ENCODE measurements at places on chromosomes 11 and 22.

GRCh38 chr11:60145677-60146076 lies 37.2 kb downstream of the MS4A6A start:
- peak; percentile 33 for DNase-seq

GRCh38 chr11:85748455-85748891 lies 62.5 kb downstream of the SYTL2 start:
- DNase-seq: no peak

GRCh38 chr11:120740380-120740779 lies 228.8 kb downstream of the GRIK4 start:
- no peak for DNase-seq

- peak; percentile 5 for DNase-seq
Measured at GRCh38 chr11:27281740-27282590, 81.0 kb downstream of the CCDC34 start.

DNA sequence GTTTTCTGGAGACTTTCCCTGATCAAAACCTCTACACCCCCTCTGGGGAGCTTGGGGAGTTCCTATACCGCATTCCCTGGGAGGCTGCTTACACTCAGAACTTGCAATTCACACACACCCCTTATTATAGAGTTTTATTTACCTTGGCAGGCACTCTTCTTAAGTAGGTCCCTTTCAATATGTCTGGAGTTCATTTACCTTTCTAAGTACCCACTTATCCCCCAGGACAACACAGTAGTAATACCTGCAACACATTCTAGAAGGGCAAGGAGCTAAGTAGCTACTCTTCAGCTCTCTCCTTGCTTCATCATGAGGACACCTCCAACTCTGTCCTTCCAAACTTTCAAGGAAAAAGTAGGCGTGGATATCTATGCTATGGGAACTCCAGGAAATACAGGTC lies 127.8 kb upstream of the ANO3 start:
- DNase-seq: no peak

DNA sequence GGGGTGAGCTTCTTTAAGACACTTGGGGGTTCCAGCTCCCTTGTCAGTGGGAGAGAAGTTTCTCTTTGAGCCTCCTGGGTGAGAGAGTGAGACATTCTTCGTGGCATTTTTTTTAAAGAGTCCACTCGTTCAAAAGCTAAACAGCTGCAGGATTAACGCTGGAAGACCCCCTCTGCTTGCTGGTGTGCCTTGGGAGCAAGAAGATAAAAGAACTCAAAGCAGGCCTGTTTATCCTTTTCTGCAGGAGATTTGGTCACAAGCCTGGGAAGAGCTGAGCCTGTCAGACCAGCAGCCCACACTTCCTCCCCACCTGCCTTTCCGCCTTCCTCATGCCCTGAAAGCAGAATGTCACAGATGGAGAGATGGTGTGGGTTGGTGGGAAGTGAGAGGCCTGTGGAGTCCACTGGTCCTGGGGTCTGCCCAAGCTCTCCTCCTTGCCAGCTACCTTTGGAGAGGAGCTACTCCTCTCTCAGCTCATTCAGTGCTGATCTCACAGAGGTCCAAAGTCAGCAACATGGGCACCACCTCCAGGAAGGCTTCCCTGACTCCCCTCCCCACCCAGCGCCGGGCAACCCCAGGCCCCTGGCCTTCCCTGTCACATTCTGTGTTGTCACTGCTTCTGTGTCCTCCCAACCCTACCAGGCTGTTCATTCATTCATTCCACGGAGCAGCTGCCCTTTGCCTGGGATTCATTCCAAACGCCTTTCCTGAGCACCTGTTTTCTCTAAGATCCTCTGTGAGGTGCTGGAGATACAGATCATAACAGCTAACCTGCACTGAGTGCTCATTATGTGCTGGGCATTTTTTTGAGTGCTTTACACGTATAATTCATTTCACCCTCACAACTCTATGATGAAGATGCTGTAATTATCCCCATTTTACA lies 6.7 kb downstream of the GDPD5 start:
- DNase-seq: no peak

DNA sequence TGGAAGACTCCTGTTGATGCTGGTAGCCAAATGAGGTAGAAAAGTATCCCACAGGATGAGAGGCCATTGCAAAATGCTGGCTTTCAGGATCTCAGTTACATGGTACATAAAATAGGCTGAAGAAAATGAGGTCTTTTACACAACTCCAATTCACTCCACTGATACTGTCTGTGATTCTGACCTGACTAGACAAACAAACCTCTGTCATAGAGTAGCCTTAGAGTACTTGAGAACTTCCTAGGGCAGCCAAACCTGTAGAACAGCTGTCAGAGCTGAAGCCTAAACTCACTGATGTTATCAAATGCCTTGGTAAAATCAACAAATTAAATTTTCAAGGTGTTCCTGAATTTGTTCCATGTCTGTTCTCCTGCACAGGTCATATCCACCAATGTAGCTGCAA lies 26.2 kb upstream of the POGLUT3 start:
- DNase-seq: no peak

- no peak for DNase-seq
Measured at GRCh38 chr11:101346591-101346990, 217.0 kb upstream of the PGR start.

- DNase-seq: no peak
Measured at GRCh38 chr11:2576111-2576510, 123.7 kb downstream of the KCNQ1OT1 start.

DNA sequence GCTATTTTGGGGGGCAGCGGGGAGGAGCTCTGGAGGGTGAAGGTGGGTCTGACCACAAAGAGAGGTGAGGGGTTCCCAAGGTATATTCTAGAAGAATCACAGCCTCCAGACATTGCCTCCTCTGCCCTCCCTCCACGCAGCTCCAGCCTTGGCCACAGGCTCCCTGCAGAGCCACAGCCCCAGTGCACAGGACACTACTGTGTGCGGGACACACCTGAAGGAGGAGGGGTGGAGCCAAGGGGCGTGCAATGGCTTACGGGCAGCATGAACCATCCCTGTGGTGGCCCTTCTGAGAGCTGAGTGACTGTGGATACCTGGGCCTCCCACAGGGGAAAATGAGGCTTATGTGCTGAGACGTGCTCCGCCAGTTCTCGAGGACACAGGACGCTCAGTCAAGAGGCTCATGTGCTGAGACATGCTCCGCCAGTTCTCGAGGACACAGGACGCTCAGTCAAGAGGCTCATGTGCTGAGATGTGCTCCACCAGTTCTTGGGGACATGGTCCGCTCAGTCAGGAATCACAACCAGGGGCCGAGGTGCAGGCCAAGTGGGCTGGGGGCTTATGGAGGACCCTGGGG lies 417.3 kb downstream of the SHANK2 start:
- no peak for DNase-seq

DNA sequence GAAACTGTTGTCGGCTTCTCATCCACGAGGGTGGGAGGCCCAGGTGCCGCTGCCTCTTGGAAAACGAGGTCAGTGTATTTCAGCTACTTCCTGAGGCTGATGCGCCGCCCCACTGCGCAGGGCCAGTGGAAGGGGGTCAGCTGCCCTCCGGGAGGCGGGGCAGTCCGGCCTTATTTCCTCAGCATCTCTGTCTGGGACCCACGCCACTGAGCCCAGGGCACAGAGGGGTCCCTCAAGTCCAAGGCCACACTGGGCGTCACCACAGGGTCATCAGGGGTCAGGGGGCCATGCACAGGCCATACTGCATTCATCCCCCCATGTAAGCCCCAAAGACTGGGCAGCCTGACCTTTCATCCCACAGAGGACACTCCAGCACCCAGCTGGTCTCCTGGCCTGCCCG lies 12.1 kb downstream of the RTN4R start:
- no peak for DNase-seq

- DNase-seq: no peak
Measured at GRCh38 chr11:122192634-122193255, 76.7 kb upstream of the BLID start.

GRCh38 chr22:48517039-48518030 lies 1310.3 kb downstream of the BRD1 start:
- no peak for DNase-seq

GRCh38 chr11:115423728-115424459 lies 80.3 kb downstream of the CADM1 start:
- no peak for DNase-seq

GRCh38 chr11:11095831-11096723 lies 238.2 kb upstream of the ZBED5 start:
- no peak for DNase-seq

GRCh38 chr11:88175569-88176075 lies 379 bp upstream of the RAB38 start:
- DNase-seq: peak; percentile 46

GRCh38 chr11:96393753-96394348 lies 4.0 kb downstream of the JRKL start:
- peak; percentile 79 for DNase-seq

GRCh38 chr11:1131033-1131911 lies 26.5 kb upstream of the MUC5AC start:
- no peak for DNase-seq

GRCh38 chr11:57306940-57307565 lies 17.7 kb downstream of the TNKS1BP1 start:
- DNase-seq: no peak

- peak; percentile 75 for DNase-seq
Measured at GRCh38 chr11:102109896-102110760, at the start of gene YAP1. YAP1 (plus strand) TSS chr11:102110447; CDS start chr11:102110849, 402 bp downstream.

- no peak for DNase-seq
Measured at GRCh38 chr11:127274328-127274676, 273.7 kb upstream of the KIRREL3 start.

GRCh38 chr11:24163146-24163545 lies 333.7 kb upstream of the LUZP2 start:
- DNase-seq: no peak

DNA sequence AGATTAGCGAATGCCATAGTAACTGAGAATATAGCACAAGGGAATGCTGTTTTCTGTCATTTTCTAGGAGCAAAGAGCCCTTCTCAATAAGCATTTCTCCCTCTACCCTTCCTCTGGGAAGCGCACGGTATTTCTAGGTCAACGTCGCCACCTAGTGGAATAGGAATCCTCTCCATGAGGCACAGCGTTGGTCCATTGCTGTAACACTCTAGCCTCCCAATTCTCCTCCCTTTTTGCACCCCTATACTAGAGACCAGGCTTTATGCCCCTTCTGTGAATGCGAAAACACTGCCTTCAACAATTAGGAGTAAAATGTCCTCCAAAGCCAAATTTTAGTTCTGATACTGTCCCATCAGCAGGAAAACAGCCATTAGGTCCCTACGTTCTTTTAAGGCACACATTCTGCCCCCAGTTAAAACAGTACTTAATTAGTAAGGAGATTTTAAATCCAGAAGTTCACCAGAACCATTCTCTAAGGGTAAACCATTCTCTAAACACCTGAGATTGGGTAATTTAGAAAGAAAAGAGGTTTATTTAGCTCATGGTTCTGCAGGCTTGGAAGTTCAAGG lies 12.8 kb upstream of the HYLS1 start:
- peak; percentile 86 for DNase-seq

Data from hematopoietic multipotent progenitor cell treated with erythropoietin and hydrocortisone succinate and interleukin-3 and kit ligand, for 6 days (in vitro differentiated cells).